Stimulated activated CD8-positive, alpha-beta memory T cell treated with anti-CD3 and anti-CD28 coated beads, Interleukin-15, amount 100 ng/mL, for 24 hours (primary cell): ENCODE measurements at places on chromosomes 2 and 18.

- no peak for DNase-seq
These were observed 35.5 kb downstream of the BUB1 start for GRCh38 chr2:110642360-110642759.

DNA sequence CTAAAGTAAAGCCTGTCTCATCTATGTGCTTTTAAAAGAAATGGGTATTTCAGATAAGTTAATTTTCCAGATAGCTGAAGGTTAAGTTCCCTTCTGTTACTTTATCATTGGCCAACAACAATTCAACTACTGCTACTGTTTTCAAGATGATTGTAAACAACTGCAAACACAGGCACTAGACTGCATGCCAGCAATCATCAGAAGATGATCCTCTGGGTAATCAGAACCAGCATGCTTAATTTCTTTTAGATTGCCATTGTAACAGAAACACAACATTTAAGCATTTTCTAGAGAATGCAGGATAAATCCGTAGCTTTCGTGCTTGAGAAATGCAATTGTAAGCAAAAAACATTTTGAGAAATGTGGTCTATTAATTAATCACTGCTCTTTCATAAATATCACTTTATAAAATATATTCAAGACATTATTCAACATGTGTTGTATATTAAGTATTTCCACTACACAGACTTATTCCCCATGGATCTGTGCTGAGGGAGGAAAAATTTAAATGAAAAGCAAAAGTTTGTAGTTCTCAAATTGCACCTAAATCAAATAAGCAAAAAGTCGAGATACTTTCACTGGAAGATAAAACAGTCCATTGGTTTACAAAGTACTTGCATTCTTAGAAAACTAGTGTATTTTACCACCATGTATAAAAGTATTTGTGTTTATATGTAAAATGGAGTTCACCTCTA is 133.7 kb downstream of the ATL2 start:
- DNase-seq, result no peak

- no peak for DNase-seq
These were observed 190.3 kb downstream of the C1D start for GRCh38 chr2:67872481-67872880.

DNA sequence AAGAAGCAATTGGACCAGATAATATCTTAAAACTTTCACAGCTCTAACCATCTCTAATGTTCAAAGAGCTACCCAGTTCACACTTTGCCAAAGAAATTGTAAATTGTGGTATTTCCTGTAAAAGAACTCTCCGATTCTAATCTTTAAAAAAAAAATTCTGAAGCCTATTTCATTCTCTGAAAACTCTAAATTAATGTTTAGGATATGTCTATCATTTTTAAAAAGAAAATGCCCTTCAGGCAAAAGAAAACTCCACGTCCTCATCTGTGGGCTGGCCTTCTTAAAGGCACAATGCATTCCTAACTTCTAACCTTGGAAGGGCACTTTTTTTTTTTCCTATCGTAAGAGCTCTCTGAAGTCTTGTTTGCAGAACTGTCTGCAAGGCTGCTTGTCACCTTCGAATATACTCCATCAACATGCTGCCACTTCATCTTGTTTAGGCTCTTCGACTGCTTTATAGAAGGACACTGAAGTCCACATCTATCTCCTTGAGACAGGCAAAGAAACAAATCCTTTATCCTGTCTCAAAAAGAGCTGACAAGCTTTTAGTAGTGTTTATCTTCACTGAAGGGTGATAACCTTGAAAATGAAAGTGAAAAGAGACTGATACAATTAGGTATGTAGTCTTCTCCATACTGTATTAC is 124.3 kb upstream of the SLC39A10 start:
- DNase-seq, result no peak

DNA sequence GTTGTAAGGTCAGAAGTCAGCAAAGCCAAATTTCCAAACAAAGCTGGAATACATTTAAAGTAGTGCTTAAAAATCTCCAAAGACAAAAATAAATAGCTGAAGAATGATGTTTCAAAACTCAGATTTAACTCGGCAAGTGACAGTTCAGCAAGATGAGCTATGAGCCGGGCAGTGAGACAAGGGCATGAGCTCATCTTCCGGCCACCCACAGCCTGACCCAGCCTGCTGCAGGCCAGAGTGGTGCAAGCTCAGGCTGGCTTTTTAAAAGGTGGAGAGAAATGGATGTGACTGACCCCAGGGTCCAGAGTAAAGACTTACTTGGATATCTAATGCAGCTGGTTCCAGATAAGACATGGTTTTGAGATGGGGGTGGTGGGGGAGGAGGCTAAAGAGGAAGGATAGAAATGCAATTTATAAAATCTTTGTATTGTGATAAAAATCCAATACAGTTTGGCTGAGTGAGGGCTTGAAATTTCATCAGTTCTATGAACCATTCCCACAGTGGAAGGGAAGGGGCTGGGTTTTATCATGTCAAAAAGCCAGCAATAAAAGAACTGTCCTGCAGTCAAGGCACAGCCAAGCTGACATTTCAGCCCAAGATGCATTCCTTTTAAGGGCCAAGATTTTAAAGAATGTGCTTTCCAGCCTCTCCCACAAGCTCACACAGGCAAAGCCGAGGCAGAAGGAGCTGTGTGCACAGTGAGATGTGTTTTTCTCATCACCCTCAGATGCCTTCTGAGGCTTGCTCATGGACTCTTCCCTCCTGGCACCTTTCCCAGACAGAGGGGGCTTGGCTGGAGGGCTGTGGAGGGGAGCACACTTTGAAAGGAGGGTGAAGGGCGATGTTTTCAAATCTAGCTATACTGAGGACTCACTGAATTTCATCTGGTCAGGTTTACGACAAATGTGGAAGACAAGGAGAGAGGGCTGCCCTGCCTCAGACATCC is 97.9 kb upstream of the KLHL29 start:
- no peak for DNase-seq

- DNase-seq, result no peak
These were observed 89.6 kb upstream of the CCDC68 start for GRCh38 chr18:55048892-55049291.

DNA sequence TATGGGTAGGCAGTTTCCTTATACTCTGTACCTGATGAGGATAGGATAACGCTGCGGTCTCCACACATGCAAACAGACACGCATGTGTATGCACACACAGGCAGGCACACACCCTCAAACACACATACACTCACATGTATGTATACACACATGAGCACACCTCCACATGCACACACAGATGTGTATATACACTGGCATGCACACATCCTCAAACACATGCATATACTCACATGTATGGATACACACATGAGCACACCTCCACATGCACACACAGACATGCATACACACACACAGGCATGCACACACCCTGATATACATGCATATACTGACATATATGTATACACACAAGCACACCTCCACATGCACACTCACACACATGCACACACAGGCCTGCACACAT is 267.8 kb upstream of the HDAC4 start:
- DNase-seq, result no peak

- DNase-seq, result peak; percentile 41
These were observed 3.3 kb upstream of the GPBAR1 start for GRCh38 chr2:218257390-218257981.

DNA sequence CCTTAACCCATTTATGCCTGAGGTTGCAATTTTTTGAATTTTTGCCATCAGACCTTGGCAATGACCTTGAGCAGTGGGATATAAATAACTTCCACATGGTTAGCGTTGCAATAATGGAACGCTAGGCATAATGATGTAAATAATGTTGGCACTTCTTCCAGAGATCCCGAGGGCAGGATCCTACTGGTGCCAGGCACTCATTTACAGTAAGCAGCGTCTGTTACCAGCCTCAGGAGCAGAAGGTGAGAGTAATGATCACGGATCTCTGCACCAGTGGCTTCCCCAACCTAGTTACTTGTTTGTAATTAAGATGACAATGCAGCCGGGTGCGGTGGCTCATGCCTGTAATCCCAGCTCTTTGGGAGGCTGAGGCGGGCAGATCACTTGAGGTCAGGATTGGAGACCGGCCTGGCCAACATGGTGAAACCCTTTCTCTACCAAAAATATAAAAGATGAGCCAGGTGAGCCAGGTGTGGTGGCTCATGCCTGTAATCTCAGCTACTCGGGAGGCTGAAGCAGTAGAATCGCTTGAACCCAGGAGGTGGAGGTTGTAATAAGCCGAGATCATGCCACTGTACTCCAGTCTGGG is 41.9 kb downstream of the CPO start:
- DNase-seq, result no peak

- no peak for DNase-seq
These were observed 40.2 kb upstream of the SKA1 start for GRCh38 chr18:50334546-50335152.

- DNase-seq, result no peak
These were observed 118.2 kb upstream of the IL1R2 start for GRCh38 chr2:101873543-101873942.

DNA sequence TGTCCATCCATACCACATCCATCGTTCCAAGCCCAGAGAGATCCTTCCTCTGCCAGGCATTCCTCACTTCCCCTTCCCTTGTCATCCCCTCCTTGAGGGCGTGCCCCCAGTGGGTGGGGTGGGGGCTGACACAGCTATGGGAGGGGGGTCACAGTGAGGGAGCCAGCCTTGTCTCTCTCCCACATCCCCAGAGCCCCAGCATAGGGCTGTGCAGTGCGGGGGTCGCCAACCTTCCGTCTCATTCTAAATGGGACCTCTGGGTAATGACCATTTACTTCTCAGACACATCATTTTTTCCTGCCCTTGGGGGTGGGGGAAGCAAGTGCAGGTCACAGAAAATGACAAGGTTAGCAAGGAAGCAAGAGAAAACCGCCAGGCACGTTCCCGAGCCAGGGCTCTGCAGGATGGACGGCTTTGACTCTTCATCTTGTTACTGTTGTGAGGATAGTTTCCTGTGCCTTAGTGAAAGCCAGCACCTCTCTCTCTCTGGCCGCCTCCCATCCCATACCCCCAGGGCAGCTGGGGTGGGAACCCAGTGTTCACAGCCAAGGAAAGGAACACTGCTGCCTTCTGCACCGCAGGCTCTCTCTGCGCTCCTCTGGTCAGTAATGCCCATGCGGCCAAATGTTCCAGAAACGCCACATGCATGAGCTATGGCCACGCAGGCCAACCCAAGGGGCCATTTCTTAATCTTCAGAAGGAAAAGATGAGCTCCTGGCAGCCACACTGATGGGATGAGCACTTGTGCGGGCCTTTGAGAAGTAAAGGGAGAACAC is 22.7 kb upstream of the OTOS start:
- no peak for DNase-seq

DNA sequence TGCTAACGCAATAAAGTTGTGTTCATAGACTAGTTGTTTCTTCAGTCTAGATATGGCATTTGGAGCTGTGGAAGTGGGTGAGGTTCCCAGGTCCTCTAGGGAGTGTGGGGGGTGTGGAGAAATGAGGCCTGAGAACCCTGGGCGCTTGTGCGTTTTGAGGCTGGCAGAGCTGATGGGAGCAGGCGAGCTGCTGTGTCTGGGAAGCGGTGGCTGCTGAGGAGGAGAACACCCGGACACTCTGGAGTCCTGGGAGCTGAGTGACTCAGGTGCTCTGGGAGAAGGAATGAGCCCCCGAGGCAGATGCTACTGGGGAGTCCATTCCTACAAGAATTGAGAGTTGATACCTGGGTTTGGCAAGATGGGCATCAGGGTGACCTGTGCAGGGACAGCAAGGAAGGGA is 67.5 kb downstream of the LPIN1 start:
- DNase-seq, result no peak

GRCh38 chr2:48699348-48699930 is 56.1 kb downstream of the LHCGR start:
- no peak for DNase-seq
